ENCODE measurements at places on chromosomes 4 and X.
A peak's percentile ranks its signal among the peaks of the same experiment; 100 is the strongest.

DNA sequence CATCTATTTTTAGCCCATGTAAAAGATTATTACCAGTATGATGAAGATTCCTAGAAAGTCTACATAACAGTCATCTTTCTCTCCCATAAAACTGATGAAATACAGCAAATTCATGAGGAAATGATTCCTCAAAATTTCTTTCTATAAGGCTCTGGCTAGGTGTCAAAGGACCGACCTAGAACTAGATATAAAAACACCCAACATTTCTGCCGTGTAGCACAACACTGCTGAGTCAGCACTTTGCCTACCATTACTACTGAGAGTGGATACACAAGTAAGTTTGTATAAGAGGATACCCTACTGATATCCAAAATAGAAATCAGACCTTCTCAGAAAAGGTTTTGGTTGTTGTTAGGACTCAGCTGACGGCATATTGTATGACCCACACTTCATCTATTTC lies 24.7 kb downstream of the TMEM47 start:
- no peak for DNase-seq

DNA sequence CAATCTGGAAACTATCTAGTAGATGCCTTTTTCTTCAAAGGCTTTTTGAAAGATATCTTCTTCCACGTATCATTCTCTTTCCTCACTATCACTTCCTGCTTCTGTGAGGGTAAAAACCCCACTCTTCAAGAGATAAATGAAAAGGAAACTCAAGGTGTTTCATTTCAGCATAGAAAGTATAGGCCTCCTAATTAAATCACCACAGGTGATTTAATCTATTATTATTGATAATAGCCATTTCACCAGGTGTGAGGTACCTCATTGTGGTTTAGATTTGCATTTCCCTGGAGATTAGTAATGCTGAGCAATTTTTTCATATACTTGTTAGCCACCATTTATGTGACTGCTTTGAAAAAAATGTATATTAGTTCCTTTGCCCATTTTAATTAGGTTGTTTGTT lies 92.0 kb upstream of the EMCN start:
- DNase-seq: no peak

DNA sequence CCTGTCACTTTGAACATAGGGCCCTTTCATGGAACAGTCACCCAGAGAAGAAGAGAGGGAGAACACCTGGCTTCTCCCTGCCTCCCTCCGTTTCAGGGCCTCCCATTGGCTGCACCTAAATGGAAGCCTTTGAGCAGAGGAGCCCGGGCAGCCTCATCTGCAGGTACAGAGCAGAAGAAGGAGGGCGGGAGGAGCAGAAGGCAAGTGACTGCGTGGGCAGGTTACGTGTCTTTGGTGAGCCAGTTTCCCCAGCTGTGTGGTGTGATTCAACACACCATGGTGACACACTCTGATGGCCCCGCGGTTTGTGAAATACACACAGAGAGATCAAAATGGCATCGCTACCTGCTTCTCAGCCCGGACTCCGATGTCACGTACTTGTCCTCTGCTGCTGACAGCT lies 431 bp downstream of the C4orf50 start:
- DNase-seq: no peak

DNA sequence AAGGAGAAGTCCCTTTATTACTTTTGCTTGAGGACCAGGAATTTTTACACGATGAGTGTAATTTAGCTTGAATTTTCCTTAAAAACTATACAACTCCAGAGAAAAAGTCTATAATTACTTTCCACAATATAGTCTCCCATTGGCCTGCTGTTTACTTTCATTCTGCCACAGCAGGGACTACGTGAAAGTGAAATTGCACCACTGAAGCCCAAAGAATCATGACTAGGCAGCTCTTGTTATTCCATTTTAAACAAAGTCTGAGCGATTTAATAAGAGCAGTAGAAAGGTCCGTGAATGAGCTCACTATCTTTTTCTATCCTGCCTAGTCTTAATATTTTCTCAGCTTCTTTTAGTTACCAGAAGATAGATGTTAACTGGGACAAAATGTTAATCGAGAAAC lies 68.6 kb downstream of the ADGRG4 start:
- no peak for DNase-seq

DNA sequence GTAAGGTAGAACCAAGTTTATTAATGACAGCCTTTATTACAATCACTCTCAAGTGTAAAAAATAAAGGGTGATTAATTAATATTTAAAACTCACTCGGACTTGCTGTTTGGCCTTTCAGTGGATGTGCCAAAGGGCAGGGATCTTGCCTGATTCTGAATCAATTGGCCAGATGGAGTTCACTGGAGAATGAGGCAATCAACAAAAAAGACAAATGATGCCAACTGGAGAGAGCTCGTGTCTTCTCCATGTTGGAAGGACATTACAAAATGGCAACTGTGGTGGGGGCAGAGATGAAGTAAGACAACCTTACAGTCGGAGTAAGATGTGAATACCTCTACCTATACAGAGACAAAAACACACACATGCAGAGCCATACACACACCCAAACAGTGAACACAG lies 188.0 kb downstream of the TSPAN5 start:
- DNase-seq: no peak

DNA sequence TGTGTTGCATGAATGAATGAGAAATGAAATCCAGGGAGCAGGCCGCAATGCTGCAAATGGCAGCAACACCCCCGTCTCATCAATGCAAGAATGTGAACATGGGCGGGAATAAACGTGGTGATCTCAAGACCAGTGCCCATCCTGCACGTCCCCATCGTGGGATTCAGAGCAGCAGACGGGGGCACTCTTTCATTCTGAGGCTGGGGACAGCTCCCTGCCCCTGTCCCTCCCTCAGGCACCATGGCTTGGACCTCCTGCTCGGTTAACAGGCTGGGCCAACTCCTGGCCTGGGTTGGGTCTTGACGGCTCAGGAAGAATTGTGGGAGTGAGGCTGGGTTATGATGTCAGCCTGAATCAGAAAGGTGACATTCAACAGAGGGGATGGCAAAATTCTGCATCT lies 78.9 kb downstream of the NSUN7 start:
- DNase-seq: no peak

DNA sequence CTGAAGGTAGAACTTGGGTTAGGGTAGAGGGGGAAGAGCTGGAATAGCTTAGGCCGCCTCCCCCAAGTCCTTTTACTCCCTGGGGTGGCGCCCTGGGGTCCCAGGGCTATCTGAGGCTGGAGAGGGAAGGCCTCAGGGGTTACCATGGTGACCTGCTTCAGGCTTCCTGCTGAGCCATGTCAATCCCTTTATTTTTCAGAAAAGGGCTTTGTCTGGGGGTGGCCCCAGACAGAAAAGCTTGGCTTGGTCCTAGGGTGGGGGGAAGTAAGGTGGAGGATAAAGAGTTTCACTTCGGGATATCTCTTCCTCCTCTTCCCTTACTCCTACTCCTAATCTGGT lies 6.3 kb downstream of the EFNB1 start:
- DNase-seq: peak; percentile 14

DNA sequence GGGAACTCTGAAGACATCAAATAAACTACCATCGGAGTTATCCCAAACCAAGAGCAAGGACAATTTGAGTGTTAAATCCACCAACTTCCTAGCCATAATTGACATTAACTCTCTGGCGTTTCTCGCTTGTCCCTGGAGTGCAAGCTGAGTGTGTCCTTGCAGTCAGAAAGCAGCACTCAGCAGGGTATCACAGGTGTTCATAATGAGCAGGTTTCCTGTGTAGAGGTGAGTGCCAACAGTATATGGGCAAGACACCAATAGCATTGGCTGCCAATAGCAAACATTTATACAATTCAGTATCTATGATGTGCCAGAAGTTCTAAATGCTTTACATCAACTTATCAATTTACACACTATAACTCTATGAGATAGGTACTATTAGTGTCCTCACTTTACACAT lies 11.2 kb downstream of the BLTP1 start:
- no peak for DNase-seq

GRCh38 chr4:119302073-119302832 lies 19.7 kb downstream of the FABP2 start:
- no peak for DNase-seq

- DNase-seq: no peak
Measured at GRCh38 chrX:79146640-79147390, 2.3 kb downstream of the GPR174 start.

DNA sequence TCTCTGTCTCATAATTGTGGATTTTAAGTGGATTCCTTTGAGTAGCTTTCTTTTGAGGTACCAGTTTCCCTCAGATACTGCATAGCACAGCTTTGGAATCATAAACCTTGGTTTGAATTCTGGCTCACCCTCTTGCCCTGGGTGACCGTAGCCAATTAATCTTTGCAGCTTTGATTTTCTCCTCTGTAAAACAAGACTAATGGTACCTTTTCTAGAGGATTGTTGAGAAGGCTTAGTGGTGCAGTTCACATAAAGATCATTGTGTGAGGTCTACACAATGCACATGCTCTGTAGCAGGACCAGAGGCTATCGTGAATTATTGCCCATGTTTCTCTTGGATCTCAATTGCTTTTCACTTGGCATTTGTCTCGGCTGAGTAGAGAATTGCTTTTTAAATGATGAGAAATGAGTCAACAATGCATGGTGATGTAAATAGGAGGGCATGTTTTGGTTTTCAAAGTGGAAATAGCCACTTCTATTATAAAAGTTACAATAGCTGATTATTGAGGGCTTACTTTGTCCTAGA lies 47.9 kb downstream of the TMEM131L start:
- no peak for DNase-seq

GRCh38 chr4:2827071-2827873 lies 16.4 kb upstream of the ADD1 start:
- no peak for DNase-seq

GRCh38 chr4:123505095-123506010 lies 108.8 kb downstream of the SPRY1 start:
- DNase-seq: peak; percentile 95

GRCh38 chr4:30208731-30209435 lies 511.3 kb upstream of the PCDH7 start:
- no peak for DNase-seq

DNA sequence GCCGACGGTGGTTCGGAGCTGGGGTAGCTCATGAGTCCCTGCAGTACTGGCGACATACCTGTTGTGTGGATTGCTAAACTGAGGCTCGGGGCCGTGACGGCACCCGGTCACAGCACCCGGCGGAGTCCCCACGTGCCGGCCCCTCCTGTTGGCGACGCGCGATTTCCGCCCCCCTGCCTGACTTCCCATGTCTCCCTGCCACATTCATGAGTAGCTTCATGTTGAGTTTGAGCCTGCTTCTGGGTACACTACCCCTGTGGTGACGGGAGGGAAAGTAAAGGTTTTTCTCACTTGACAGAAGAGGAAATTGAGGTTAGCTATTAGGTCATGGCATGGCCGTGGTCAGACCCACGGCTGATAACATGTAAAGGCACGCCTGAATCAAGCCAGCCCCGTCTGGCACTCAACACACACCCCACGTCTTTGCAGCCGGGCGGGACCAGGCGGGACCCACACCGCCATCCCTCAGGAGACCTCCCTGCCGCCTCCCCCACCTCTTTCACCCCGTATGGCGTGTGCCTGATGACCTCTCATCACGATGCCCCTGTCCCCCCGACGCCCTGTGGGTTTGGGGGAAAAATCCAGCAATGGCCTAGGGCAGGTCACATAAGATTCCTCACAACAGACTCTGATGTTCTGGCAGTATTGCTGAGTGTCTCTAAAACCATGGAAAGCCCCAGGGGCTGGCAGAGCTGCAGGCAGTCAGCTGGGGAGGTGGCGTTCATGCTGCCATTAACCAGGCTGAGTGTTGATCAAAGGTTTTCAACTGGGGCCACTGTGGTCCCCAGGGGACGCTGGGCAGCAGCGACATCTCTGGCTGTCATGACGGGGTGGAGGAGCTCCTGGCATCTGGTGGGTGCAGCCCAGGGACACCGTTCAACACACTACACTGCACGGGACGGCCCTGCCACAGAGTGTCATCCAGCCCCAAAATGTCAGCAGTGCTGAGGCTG lies 29.2 kb downstream of the P2RY8 start:
- DNase-seq: no peak

DNA sequence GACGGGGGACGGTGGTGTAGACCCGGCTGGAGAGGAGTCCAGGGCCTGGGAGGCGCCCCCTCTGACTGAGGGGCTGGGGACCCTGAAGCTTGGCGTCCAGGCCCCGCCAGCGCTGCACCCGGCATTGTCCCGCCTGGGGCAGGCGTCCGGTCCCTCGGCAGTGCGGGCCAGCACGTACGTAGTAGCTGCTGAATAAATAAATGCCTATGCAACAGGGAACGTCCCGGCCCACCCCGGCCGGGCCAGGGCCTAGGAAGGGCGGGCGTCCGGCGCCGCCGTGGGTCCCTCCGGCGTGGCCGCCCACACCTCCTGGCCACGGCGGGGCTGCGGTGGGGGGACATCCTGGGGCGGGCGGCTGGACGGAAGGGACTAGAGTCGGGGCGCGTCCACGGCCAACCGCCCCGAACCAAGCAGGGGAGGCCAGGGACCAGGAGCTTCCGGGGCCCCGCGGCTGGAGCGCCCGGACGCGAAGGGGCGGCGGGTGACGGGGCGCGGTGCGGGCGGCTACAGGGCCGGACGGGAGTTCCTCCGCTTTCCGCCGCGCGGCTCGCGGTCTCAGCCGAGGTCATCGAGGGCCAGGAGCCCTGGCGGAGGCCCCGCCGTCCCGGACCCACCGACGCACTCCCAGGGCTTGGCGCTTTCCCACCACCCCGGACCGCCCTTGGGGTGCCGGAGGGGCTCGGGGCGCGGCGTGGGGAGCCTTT lies 886 bp upstream of the WWC2 start:
- no peak for DNase-seq

DNA sequence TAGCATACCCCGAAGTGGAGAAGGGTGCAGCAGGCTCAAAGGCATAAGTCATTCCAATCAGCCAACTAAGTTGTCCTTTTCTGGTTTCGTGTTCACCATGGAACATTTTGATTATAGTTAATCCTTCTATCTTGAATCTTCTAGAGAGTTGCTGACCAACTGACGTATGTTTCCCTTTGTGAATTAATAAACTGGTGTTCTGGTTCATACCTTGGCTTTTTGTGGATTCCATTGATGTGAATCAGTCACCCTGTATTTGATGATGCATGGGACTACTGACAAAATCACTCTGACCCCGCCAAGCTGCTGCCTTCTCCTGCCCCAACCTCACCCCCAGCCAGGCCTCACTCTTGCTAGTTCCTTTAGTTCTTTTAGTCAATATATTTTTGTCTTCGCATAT lies 32.7 kb downstream of the F9 start:
- no peak for DNase-seq

DNA sequence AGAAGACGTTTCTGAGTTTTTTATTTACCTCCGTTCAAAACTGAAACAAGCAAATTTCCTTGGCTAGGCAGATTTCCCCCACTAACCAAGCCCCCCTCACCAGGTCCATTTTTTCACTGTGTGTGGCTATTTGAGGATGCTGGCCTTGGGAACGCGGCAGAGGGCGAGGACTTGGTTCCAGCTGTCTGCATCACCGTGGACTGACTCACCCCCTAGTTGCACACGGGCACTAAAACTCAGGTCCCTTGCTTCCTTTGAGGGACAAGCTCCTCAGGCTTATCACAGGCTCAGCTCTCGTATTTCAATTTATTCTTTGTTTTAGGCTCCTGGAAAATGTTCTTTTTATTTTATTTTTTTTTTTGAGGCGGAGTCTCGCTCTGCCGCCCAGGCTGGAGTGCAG lies 8.4 kb upstream of the MTNR1A start:
- no peak for DNase-seq

Measured in ELF-1 (cell line).